Right renal cortex interstitium (tissue), 3 donors: ENCODE measurements at places on chromosomes 12 and 14. TPM values are rescaled to one million over a fixed set of nuclear protein-coding genes. Genes with fewer than 3 reads are reported as not detected.
A peak's percentile ranks its signal among the peaks of the same experiment; 100 is the strongest.

DNA sequence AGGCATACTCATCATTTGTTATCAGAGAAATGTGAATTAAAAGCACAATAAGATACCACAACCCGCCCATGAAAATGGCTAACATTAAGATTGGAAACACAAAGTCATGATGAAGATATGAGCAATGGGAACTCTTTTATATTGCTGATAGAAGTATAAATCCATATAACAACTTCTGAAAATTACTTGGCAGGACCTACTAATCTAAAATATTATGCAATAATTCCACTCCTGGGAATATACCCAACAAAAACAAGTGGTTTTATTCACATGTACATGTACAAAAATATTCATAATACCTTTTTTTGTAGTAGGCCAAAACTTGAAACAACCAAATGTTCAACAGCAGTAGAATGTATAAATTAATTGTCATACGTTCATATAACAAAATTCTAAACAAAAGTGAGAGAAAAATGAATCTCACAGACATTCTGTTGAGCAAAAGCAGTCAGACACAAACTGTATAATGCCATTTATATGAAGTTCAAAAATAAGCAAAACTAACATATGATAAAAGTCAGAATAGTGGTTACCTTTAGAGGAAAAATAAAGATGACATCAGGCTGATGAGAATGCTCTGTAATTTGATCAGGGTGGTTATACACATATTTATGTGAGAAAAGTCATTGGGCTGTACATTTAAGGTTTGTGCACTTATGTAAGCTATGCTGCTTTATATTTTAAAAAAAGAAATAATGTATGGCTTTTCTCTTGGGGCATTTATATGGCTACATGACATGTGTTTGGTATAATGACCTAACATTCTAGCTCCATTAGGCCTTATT lies 309.2 kb upstream of the KITLG start:
- no peak for DNase-seq

TRHDE gene
- 26.0 TPM for polyA plus RNA-seq

DNA sequence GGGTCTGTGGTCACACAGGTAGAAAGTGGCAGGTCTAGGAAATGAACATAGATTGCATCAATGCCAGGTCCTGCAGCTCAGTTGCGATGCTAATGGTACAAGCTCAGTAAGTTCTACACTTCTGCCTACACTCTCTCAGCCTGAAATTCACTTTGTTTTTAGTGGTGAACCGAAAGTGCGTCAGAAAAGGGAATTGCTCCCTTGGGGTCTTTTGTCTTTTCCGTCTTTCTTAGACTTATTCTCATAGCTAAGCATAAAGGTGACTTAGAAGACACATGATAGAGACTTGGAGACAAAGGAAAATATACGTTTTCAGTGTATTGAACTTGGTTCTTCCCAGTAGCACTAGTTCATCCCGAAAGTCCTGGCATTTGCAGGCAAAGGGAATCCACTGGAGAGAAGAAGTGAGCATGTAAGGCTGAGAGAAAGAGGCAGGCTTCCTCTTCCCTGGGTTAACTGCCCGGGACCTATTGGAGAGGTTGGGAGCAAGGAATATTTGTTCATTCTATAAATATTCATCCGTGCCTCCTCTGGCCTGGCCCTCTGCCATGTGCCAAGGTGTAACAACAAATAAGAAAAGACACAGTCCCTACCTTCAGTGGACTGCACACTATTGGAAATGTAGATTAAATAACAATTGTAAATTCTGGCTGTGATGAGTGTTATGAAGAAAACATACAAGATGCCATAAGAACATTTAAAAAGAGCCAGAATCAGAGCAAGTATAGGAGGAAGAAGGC lies 785.8 kb downstream of the MED13L start:
- no peak for DNase-seq

DNA sequence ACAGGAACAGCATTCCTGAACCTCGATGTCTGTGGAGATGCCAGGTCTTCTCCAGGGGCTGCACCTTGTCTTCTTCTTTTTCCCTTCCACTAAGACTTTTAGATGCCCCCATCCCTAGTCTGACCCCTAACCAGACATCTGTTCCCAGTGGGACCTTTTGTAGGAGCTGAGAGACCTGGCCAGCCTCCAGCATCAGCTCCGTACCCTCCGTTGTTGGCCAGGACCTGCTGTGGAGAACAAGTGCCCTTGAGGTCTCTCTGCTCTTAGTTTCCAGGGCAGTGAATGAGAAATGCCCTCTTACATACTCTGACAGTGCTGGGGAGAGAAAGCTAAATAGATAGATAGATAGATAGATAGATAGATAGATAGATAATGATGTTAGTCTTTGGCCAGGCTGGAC lies 16.8 kb upstream of the SDR39U1 start:
- DNase-seq: no peak

DNA sequence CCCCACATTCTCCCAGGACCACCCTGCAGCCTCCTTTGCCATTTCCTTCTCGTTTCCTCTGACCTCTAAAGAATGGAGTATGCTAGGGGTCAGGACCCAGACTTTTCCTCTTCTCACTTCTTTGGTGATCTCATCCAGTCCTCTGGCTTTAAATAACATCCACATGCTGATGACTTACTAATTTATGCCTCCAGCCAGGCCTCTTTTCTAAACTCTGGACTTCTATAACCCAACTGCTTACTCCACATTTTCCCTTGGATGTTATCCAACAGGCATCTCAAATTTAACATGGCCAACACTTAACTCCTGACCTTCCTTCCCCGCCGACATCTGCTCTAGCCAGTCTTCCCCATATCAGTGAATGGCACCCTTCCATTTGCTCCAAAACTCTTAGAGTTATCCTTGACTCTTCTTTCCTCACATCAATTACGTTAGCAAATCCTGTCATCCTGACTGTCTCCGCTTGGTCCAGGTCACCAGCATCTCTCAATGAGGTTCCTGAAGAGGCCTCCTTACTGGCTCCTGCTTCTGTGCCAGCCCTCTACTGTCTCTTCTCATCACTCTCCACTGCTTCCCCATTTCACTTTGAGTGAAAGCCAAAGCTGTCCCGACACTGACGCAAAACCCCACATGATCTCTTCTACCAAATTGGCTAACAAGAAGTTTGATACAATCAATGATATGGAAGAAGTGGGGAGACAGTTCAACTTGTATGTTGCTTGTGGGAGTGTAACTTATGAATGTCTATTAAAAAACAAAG lies 42.7 kb downstream of the TMBIM6 start:
- DNase-seq: peak; percentile 47

- no peak for DNase-seq
Measured at GRCh38 chr14:24162093-24162492, 1.0 kb downstream of the IRF9 start.

- DNase-seq: no peak
Measured at GRCh38 chr12:53577941-53578352, 48.2 kb downstream of the ATF7 start.

- DNase-seq: no peak
Measured at GRCh38 chr14:22981090-22981875, 1.1 kb downstream of the AJUBA start.

DNA sequence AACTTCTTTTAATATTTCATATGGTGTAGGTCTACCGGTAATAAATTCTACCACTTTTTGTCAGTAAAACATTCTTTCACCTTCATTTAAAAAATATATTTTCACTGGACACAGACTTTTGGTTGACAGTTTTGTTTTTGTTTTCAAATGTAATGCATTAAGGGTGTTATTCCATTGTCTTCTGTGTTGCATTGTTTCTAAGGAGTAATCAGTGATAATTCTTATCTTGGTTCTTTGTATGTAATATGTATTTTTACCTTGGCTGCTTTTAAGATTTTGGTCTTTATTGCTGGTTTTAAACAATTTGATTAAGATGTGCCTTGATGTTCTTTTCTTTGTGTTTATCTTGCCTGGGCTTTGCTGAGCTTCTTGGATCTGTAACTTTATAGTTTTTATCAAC lies 4.1 kb downstream of the MAP1LC3B2 start:
- DNase-seq: no peak

ARMH4 gene
- polyA plus RNA-seq: 92.1 TPM

PKP2 gene
- polyA plus RNA-seq: 21.2 TPM

PLEKHG7 gene
- polyA plus RNA-seq: 0.72 TPM

DNA sequence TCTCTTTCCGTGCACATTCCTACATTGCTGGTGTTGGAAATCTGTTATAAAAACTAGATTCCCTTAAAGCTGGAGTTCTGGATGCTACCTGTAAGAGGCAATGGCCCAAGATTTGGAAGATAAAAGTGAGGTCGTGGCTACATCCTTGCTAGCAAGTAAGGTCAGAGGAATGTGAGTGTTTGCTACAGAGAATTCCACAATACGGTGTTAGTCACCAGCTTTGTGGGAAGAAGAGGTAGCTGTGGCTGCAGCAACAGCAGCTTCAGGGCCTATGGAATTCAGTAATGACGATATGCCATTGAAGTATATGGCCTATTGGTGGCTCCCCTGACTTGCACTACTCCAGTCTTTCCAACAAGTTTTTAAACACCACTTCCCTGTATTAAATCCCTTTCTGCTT lies 227.7 kb upstream of the TMEM260 start:
- DNase-seq: no peak

DNA sequence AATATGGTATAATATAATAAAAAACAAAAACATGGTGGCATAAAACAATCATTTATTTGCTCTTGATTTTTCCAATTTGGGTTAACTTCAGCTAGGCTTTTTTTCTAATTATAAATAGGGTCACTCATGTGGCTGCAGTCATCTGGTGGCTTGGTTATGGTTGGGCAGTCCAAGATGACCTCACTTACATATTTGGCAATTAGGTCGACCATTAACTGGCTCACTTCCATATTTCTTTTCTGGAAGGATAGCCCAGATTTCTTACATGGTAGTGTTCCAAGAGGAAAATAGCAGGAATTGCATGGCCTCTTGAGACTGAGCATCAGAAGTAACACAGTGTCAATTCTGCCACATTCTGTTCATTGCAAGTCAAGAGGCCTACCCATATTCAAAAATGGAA lies 153.4 kb downstream of the FUT8 start:
- DNase-seq: no peak

DNA sequence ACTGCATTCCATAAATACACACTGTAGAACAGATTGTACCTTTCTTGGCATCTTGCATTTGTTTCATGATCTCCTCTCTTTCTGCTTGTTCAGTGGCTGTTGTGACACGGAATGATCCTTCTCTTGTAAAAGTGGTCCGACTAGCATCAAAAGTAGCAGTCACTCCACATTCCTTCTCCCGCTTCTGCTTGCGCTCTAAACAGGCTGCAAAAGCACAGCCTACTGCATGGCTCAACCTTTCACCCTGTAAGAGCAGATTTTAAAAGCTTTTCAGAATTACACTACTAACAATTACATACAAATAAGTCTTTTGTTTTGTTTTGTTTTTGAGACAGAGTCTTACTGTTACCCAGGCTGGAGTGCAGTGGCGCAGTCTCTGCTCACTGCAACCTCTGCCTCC lies 49.8 kb downstream of the PAPLN start:
- DNase-seq: no peak

- no peak for DNase-seq
Measured at GRCh38 chr14:96614481-96614881, 112.3 kb downstream of the PAPOLA start.

GRCh38 chr12:96466939-96467751 lies 22.2 kb upstream of the CFAP54 start:
- DNase-seq: no peak

MIP gene
- 0.18 TPM for polyA plus RNA-seq

GRCh38 chr12:124477107-124477915 lies 90.1 kb downstream of the NCOR2 start:
- DNase-seq: no peak

DNA sequence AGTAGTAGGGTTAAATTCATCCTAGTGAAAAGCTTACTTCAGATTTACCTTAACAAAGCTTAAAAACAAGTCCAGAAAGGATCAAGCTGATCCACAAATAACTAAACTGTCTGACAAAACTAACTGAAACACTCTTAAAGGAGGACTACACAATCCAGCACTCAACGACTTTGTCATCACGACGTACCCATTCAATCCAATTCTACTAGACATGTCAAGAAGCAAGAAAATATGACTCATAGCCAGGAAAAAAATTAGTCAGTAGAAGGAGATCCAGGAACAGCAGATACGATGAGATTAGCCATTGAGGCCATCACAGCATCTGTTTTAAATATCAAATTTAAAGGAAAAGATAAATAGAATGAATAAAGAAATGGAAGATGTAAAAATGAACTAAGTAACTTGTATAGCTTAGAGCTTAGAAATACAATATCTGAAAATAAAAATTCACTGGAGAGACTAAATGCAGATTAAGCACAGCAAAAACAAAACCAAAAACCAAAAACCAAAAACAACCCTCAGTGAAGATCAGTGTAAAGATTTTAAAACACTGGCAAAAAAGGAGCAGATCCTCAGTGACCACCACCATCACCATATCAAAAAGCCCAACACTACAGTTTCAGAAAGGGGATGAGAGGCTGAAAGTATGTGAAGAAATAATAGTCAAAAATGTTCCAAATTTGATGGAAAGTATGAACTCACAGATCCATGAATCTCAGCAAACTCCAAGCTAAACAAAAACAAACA lies 95.0 kb upstream of the CCND2 start:
- DNase-seq: no peak

ACSM4 gene
- polyA plus RNA-seq: not detected

- no peak for DNase-seq
Measured at GRCh38 chr12:12480074-12480473, 82.6 kb downstream of the DUSP16 start.

- DNase-seq: no peak
Measured at GRCh38 chr14:26856876-26857518, 259.2 kb upstream of the NOVA1 start.

GRCh38 chr12:122350141-122350848 lies 72.2 kb downstream of the CLIP1 start:
- no peak for DNase-seq

PTPRR gene
- 0.47 TPM for polyA plus RNA-seq

- DNase-seq: no peak
Measured at GRCh38 chr14:23562822-23563472, 4.6 kb downstream of the AP1G2 start.

- DNase-seq: no peak
Measured at GRCh38 chr12:11797317-11797913, 147.9 kb downstream of the ETV6 start.

GRCh38 chr14:56562883-56563282 lies 16.7 kb upstream of the TMEM260 start:
- DNase-seq: no peak

TCTN2 gene
- polyA plus RNA-seq: 28.9 TPM

DNA sequence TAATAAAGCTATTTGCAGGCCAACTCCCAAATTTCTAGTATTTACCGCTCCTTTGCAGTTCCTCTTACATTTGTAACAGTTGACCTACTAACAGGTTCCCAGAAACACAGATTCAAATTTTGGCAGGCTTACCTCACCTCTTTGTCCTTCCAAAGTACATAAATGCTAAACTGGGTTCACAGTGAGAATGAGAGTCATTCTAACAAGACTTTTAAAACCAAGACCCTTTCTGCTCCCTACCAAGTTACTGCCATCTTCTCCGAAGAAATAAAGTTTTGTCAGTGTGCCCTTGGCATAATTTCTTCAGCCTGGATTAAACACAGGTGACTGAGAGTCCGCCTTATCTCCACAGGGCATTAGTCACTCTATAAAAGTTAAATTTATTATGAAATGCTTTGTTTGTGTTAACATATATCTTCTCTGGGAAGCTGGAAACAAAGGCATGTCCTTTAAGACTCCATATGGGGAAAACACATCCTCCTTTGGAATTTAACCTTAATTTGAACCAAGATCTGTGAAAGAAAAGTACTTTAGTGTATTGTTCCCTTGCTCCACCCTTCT lies 28.2 kb downstream of the FOXA1 start:
- DNase-seq: no peak

- no peak for DNase-seq
Measured at GRCh38 chr12:53974084-53975063, at the start of gene HOTAIR. HOTAIR (minus strand) TSS chr12:53974954.

GRCh38 chr12:9133216-9133916 lies 17.6 kb upstream of the A2M start:
- no peak for DNase-seq

GARIN6 gene
- not detected for polyA plus RNA-seq

OR6C4 gene
- polyA plus RNA-seq: not detected
